ENCODE measurements at places on chromosomes 2 and 18.

- peak; percentile 37 for DNase-seq
- peaks cover 5% of the 10 kb centered on the region for H3K4me1 ChIP-seq
- H3K27ac ChIP-seq, result peak overlapping the region; percentile 67
- H3K36me3 ChIP-seq, result peaks cover 20% of the 10 kb centered on the region
- peaks cover 1% of the 10 kb centered on the region for H3K27me3 ChIP-seq
- H3K4me3 ChIP-seq, result no peak overlapping the region
Observed at GRCh38 chr2:197571627-197572271, 55.9 kb downstream of the MOB4 start.

DNA sequence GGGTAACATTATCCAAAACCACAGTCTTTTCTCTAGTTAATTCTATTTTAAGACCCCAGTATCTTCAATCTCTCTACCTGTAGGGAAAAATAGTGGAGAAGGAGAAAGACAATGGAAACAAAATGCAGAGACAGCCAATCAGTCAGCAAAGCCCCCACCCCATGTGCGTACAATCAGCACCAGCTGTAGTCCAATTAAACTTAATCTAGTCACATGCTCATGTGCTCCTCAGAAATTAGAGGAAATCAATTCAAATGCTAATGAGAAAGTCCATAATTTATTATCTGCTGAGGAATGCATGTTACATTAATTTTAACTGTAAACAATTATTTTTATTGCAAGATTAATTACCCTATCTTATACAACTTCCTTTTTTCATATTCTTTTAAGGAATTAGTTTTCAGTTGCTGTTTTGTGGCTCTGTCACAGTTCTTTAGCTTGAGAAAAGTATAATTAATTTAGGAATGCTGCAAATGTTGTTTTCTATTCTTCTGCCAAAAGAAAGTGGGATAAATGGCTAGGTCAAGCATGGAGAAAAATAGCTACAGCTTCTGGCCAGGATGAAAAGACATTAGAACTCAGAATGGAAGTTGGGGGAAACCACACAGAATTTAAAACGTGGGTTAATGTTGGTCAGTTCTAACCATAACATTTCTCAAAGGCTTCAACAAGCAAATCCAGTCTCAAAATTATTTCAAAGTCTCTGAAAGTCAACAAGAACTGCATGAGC lies 232.4 kb upstream of the HNRNPA3 start:
- no peaks in the 10 kb centered on the region for H3K36me3 ChIP-seq
- no peak overlapping the region for H3K27ac ChIP-seq
- H3K4me3 ChIP-seq, result no peak overlapping the region
- no peaks in the 10 kb centered on the region for H3K4me1 ChIP-seq
- DNase-seq, result no peak

- no peak overlapping the region for H3K27ac ChIP-seq
- peaks cover 17% of the 10 kb centered on the region for H3K36me3 ChIP-seq
- H3K4me3 ChIP-seq, result no peak overlapping the region
- no peak for DNase-seq
Observed at GRCh38 chr2:240931319-240931949, 25.3 kb downstream of the CROCC2 start.

- no peaks in the 10 kb centered on the region for H3K36me3 ChIP-seq
- DNase-seq, result no peak
- no peaks in the 10 kb centered on the region for H3K4me1 ChIP-seq
- H3K27ac ChIP-seq, result no peak overlapping the region
Observed at GRCh38 chr18:67475673-67476072, 40.8 kb downstream of the DSEL start.

- H3K36me3 ChIP-seq, result no peaks in the 10 kb centered on the region
- no peak overlapping the region for H3K27ac ChIP-seq
- peaks cover 2% of the 10 kb centered on the region for H3K27me3 ChIP-seq
Observed at GRCh38 chr2:23137166-23137565, 247.8 kb upstream of the KLHL29 start.

GRCh38 chr2:65622951-65623535 lies 190.6 kb upstream of the SPRED2 start:
- H3K27me3 ChIP-seq, result peaks cover 3% of the 10 kb centered on the region
- H3K4me3 ChIP-seq, result no peak overlapping the region
- no peaks in the 10 kb centered on the region for H3K4me1 ChIP-seq
- H3K36me3 ChIP-seq, result no peaks in the 10 kb centered on the region

GRCh38 chr2:234881413-234882241 lies 70.2 kb upstream of the SH3BP4 start:
- DNase-seq, result peak; percentile 85
- peaks cover 11% of the 10 kb centered on the region for H3K36me3 ChIP-seq
- H3K4me1 ChIP-seq, result peaks cover 2% of the 10 kb centered on the region
- H3K27ac ChIP-seq, result no peak overlapping the region
- H3K4me3 ChIP-seq, result no peak overlapping the region

- H3K27me3 ChIP-seq, result no peaks in the 10 kb centered on the region
- no peaks in the 10 kb centered on the region for H3K36me3 ChIP-seq
- no peaks in the 10 kb centered on the region for H3K4me1 ChIP-seq
- H3K4me3 ChIP-seq, result no peak overlapping the region
- DNase-seq, result no peak
Observed at GRCh38 chr18:61173554-61173953, 159.7 kb upstream of the CDH20 start.

- H3K4me1 ChIP-seq, result no peaks in the 10 kb centered on the region
- DNase-seq, result no peak
- H3K36me3 ChIP-seq, result no peaks in the 10 kb centered on the region
- no peak overlapping the region for H3K4me3 ChIP-seq
- no peaks in the 10 kb centered on the region for H3K27me3 ChIP-seq
Observed at GRCh38 chr18:57784034-57784800, 18.9 kb downstream of the ATP8B1 start.

- no peaks in the 10 kb centered on the region for H3K4me1 ChIP-seq
- no peak overlapping the region for H3K27ac ChIP-seq
- H3K27me3 ChIP-seq, result no peaks in the 10 kb centered on the region
- no peak for DNase-seq
- no peaks in the 10 kb centered on the region for H3K36me3 ChIP-seq
Observed at GRCh38 chr2:201558232-201558631, 85.1 kb downstream of the TMEM237 start.

DNA sequence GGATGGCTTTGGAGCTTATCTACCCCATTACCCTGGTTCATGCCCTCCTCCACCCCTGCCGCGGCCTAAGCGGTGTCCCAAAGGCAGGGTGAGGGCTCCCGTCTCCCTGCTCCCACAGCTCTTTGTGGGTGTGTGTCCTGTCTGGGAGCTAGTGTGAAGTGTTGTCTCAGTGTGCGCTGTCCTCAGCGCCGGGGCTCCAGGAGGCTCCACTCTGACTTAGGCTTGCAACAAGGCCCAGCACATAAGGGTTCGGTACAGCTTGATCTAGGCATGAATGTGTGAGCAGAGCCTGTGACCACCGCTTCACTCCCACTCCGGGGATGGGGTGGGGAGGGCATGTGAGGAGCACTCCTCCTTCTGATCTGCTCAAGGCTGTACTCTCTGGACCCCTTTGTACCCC lies 1.2 kb downstream of the MC2R start:
- peaks cover 2% of the 10 kb centered on the region for H3K4me1 ChIP-seq
- H3K36me3 ChIP-seq, result no peaks in the 10 kb centered on the region
- no peak overlapping the region for H3K4me3 ChIP-seq
- H3K27me3 ChIP-seq, result peaks cover 4% of the 10 kb centered on the region
- H3K27ac ChIP-seq, result no peak overlapping the region
- no peak for DNase-seq

DNA sequence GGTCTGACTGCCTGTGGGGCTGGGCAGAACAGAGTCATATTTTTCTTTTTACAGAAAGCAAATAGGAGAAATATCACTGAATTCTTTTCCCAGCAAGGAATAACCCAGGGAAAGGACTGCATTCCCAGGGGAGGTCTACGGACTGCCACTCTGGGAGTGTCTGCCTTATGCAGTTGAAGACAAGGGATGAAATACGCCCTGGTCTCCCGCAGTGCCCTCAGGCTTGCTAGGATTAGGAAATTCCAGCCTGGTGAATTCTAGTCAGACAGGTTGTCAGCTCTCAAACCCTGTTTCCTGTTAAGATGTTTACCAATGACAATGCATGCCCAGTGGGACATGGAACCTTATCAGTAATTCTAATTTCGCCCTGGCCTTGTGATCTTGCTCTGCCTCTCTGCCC lies 30.3 kb upstream of the PDK1 start:
- H3K4me1 ChIP-seq, result no peaks in the 10 kb centered on the region
- peaks cover 6% of the 10 kb centered on the region for H3K27me3 ChIP-seq
- peaks cover 4% of the 10 kb centered on the region for H3K36me3 ChIP-seq
- H3K27ac ChIP-seq, result no peak overlapping the region

DNA sequence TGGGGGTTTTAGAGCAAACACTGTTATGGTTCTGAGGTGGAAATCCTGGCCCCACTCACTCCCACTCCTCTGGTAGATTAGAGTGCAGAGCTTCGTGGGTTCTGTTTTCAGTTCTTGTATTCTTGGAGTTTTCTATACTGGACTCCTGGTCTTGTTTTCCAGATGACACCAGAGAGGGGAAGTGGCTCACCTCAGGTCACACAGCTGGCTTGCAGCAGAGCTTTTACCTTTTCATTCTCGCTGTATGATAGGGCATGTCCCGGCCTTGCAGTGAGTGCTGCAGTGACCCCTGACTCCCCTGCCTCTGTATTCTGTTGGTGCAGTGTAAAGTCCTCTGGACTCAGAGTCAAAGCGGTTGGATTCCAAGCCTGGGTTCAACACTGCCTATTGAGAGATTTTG lies 148.9 kb upstream of the MEX3C start:
- H3K36me3 ChIP-seq, result no peaks in the 10 kb centered on the region
- H3K27me3 ChIP-seq, result no peaks in the 10 kb centered on the region
- no peak for DNase-seq

DNA sequence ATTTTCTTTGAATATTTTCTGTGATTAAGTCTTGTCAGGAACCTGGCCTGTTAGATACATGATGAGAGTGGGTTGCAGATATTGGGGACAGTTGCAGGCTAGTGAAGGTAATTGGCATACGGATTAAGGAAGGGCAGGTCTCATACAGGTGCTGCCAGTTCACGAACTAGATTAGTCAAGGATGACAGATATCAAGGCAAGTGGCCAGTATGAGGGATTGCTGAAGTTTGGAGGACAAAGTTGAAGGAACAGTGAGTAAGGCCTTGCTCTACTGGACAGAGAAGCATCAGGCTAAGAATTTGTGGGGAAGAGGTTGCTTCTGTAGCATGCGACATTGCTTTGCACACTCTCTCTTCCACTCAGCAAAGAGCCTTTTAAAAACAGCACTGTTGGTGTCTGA lies 12.8 kb upstream of the NCOA1 start:
- no peak for DNase-seq
- peaks cover 2% of the 10 kb centered on the region for H3K27me3 ChIP-seq
- no peak overlapping the region for H3K27ac ChIP-seq
- H3K4me1 ChIP-seq, result no peaks in the 10 kb centered on the region

- H3K36me3 ChIP-seq, result peaks cover 11% of the 10 kb centered on the region
- DNase-seq, result no peak
- H3K4me3 ChIP-seq, result no peak overlapping the region
- H3K27ac ChIP-seq, result no peak overlapping the region
Observed at GRCh38 chr2:187213798-187214197, 234.3 kb downstream of the CALCRL start.

- H3K36me3 ChIP-seq, result no peaks in the 10 kb centered on the region
- DNase-seq, result no peak
- no peaks in the 10 kb centered on the region for H3K4me1 ChIP-seq
- H3K4me3 ChIP-seq, result no peak overlapping the region
- no peak overlapping the region for H3K27ac ChIP-seq
Observed at GRCh38 chr2:163794635-163795034, 58.8 kb upstream of the FIGN start.

DNA sequence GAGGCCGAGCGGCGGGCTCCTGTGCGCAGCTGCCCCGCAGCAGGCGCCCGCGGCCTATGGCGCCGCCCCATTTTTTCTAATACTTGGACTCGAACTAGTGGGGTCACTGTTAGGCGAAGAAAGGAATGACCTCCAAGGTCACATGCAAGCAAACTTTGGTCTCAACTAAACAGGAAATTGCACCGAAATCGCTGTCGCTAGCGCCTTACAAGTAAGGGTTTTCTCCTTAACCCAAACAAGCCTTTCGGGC lies 339 bp downstream of the ACAA2 start:
- peak overlapping the region; percentile 90 for H3K27ac ChIP-seq
- peaks cover 7% of the 10 kb centered on the region for H3K4me1 ChIP-seq
- DNase-seq, result peak; percentile 73
- peaks cover 21% of the 10 kb centered on the region for H3K36me3 ChIP-seq

- H3K4me3 ChIP-seq, result peak overlapping the region; percentile 83
- no peaks in the 10 kb centered on the region for H3K36me3 ChIP-seq
- H3K27me3 ChIP-seq, result peaks cover 3% of the 10 kb centered on the region
- H3K4me1 ChIP-seq, result peaks cover 3% of the 10 kb centered on the region
Observed at GRCh38 chr2:164839914-164840457, 1.6 kb downstream of the COBLL1 start.

DNA sequence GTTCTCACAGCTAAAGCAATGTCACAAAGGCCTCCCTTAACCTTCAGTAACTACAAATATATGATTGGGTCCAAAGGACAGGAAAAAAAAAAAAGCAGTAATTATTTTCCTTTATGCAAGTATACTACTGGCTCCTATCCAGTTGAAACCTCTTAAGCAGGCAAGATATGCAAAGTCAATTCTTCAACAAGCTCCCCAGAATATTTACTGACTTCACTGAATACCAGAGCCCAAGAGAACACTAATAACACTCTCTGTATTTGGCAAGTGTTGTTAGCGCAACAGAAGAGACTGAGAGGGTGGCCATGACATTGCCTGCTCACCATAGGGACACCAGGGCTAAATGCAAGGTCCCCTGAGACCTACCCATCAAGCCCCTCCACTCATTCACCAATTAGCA lies 74.5 kb downstream of the AP1S3 start:
- peaks cover 7% of the 10 kb centered on the region for H3K4me1 ChIP-seq
- H3K4me3 ChIP-seq, result no peak overlapping the region
- no peaks in the 10 kb centered on the region for H3K36me3 ChIP-seq
- DNase-seq, result no peak
- peaks cover 3% of the 10 kb centered on the region for H3K27me3 ChIP-seq
- no peak overlapping the region for H3K27ac ChIP-seq

DNA sequence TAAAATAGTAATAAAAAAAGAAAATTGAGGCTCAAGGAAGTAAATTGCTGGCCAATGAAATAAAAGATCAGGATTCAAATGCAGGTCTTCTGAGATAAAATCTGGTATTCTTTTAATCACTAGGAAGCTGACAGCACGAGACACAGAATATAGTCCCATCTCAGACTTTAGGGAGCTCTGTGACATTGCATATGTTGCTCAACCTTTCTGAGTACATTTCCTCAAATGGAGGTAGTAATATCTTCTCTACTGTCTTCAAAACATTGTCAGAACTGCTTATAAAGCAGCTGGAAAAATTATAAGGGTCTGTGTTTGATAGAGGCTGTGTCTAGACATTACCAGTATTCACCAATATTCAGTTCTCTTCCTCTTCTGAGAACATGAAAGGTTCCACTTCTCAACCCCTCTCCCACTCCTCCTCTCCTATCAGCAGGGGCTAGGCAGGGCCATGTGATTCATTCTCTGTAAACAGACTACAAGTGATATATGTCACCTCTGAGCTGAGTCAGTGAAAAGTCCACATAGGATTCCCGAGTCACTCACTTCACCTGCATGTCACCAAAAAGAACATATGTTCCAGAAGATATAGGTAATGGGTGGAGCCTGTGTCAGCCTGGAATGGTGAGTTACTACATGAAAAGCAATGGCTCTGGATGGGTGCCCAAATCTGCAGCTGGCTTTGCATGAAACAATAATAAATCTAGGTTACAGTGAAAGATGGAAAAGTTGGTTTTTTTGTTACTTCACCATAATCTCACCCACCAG lies 7.1 kb downstream of the KCNE4 start:
- H3K27me3 ChIP-seq, result no peaks in the 10 kb centered on the region
- H3K4me1 ChIP-seq, result no peaks in the 10 kb centered on the region
- H3K36me3 ChIP-seq, result no peaks in the 10 kb centered on the region
- no peak overlapping the region for H3K4me3 ChIP-seq
- DNase-seq, result no peak

GRCh38 chr2:217858519-217859491 lies 144.0 kb downstream of the TNS1 start:
- peaks cover 4% of the 10 kb centered on the region for H3K36me3 ChIP-seq
- H3K4me3 ChIP-seq, result no peak overlapping the region
- peaks cover 6% of the 10 kb centered on the region for H3K4me1 ChIP-seq
- H3K27me3 ChIP-seq, result peaks cover 3% of the 10 kb centered on the region
- peak; percentile 75 for DNase-seq
